Activated CD4-positive, alpha-beta T cell treated with anti-CD3 and anti-CD28 coated beads, Interleukin-2, amount 50 U/mL, for 16 hours (primary cell): ENCODE measurements at places on chromosomes 5 and 9.

GRCh38 chr5:87411586-87411972 lies 1.2 kb downstream of the CCNH start:
- no peak for DNase-seq

DNA sequence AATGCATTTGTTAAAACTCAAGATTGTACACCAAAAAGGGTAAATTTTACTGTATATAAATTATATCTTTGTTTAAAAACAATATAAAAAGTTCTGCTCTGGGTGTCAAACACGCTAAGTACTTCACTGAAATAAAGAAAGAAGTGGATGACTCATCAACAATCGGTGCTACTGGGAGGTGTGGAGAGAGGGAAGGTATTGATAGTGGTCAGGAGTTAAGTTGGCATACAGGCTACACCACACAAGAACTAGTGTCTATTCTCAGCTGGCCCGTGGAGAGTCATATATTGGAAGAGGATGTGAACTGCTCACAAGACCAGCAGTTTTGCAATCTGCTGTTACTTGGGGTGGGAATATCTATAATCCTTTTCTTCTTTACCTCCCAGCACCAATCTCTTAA lies 145.7 kb upstream of the TRPC7 start:
- DNase-seq = no peak

GRCh38 chr9:32708480-32709150 lies 73.1 kb upstream of the TAF1L start:
- DNase-seq = no peak

DNA sequence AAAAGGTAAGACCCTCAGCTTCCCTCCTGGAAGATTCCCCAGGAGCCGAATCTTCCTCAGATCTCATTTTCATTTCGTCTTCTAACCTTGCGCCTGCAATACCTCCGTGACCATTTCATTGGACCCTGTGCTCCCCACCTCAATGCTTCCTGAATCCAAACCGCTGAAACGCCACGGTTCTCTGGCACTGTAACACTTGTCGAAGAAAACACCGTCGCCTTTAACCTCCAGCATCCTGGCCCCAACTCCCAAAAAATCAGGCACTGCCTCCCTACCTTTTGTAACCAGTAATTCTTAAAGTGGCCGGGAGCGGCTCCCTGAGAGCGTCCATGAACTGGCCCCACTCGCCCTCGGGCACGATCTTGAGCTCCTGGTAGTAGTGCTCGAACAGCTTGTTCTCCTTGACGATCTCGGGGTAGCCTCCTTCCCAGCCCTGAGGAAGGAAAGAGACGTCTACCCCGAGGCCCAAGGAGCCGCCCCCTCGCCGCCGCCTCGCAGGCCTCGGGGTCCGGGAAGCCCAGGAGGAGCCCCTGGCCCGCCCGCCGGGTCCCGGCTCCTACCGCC lies 438 bp downstream of the NSUN2 start:
- DNase-seq = peak; percentile 24

DNA sequence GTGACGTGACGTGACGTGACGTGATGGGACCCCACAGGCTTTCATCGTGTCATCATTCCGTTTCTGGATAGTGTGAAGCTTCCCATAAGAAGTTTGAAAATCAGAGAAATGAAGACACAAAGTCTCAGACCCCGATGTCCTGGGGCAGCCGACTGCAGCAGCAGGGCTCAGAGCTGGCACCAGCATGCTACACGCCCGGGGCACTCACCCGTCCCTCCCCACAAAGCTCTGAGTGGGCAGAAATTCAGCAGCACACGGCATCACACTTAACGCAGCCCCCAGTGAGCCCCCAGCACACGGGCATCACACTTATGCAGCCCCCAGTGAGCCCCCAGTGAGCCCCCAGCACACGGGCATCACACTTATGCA lies 42.2 kb downstream of the SLC12A7 start:
- DNase-seq = no peak

DNA sequence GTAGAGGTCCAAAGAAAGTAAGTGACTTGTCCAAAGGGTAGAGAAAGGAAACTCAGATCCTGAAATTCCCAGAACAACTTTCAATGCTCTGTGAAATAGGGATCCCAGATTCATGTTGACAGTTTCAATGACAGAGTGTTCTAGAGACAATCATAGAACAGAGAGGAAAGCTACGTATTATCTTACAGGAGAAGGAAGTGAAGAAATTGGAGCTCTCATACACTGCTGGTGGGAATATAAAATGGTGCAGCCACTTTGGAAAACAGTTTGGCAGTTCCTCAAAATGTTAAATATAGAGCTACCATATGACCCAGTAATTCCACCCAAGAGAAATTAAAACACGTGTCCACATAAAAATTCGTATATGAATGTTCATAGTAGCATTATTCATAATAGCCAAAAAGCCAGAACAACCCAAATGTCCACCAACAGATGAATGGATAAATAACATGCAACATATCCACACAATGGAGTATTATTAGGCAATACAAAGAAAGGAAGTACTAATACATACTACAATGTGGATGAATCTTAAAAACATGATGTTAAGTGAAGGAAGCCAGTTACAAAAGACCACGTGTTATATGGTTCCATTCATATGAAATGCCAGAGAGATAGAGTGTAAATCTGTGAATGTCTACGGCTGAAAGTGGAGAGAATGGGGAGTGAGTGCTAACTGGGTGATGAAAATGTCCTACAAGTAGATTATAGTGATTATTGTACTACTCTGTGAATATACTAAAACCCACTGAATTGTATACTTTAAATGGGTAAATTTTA lies 197.1 kb downstream of the NTRK2 start:
- DNase-seq = no peak

- no peak for DNase-seq
Observed at GRCh38 chr5:153486771-153487170, 3.7 kb upstream of the GRIA1 start.

- DNase-seq = no peak
Observed at GRCh38 chr5:168992687-168993086, 308.3 kb downstream of the SLIT3 start.
